ENCODE measurements at places on chromosomes 5 and 9. TPM values are rescaled to one million over a fixed set of nuclear protein-coding genes. Genes with fewer than 3 reads are reported as not detected.

DNA sequence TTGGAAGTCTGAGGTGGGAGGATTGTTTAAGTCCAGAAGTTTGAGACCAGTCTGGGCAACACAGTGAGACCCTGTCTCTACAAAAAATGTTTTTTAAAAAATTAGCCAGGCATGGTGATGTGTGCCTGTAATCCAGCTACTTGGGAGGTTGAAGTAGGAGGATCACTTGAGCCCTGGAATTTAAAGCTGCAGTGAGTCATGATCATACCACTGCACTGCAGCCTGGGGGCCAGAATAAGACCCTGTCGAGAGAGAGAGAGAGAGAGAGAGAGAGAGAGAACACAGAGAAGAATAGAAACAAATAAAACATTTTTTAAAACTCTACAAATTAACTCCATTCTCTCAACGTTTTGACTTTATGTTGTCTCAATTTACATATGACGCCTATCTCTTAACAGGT, 111.8 kb downstream of the BARX1 start:
- no peak for DNase-seq

- DNase-seq, result no peak
Measured at GRCh38 chr5:122908662-122909061, 63.2 kb downstream of the SNX24 start.

- no peak for DNase-seq
Measured at GRCh38 chr9:131598121-131598520, 52.8 kb downstream of the PRRT1B start.

GRCh38 chr9:34428325-34428958, 29.9 kb downstream of the FAM219A start:
- DNase-seq, result no peak

DNA sequence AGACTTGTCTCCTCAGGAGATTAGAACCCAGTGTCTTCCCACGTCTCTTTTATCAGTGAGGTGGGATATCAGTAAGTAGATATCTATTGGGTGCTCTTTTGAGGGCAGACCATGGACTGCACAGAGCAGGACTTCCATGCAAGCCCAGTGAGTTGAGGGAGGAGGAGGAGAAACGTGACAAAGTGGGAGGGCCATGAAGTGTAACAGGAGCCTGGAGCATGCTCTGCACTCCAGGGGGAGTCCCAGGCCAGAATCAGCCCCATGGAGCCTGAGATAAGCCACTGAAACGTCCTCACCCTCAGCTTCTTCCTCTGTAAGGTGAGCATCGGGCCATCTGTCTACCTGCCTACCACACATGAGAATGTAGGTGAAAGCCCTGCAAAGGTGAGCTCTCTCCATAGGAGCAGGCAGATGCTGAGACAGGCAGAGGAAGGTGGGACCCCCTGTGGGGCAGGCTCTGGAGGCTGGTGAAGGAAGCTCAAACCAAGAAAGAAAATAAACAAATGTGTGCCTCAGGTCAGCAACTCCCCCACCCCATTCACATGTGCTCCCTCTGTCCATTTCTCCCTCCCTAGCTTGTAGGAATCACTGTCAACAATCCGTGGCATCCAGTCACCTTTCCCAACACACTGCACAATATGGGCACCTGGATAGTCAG, 87.4 kb downstream of the NRG2 start:
- no peak for DNase-seq

AJM1 gene
- 1.2 TPM for polyA plus RNA-seq

BSPRY gene
- 11.8 TPM for polyA plus RNA-seq

All from left renal pelvis (tissue), 4 donors.